MG63 (cell line): ENCODE measurements at places on chromosomes 16 and 17. TPM values are rescaled to one million over a fixed set of nuclear protein-coding genes. Genes with fewer than 3 reads are reported as not detected.

The ACSM3 gene
- 0.23 TPM in 1 of 2 replicates, not detected in the other for total RNA-seq

The ARHGAP23 gene
- total RNA-seq = 19.4 and 34.6 TPM in 2 replicates

The FSCN2 gene
- total RNA-seq = 0.12 TPM in 1 of 2 replicates, not detected in the other

The THAP11 gene
- 37.2 and 42.9 TPM in 2 replicates for total RNA-seq

The PLLP gene
- not detected in 2 replicates for total RNA-seq

The KRT25 gene
- not detected in 2 replicates for total RNA-seq

The MYL4 gene
- total RNA-seq = not detected in 2 replicates

GRCh38 chr17:35447499-35447898 lies 1.1 kb downstream of the SLFN13 start:
- DNase-seq = no peak

DNA sequence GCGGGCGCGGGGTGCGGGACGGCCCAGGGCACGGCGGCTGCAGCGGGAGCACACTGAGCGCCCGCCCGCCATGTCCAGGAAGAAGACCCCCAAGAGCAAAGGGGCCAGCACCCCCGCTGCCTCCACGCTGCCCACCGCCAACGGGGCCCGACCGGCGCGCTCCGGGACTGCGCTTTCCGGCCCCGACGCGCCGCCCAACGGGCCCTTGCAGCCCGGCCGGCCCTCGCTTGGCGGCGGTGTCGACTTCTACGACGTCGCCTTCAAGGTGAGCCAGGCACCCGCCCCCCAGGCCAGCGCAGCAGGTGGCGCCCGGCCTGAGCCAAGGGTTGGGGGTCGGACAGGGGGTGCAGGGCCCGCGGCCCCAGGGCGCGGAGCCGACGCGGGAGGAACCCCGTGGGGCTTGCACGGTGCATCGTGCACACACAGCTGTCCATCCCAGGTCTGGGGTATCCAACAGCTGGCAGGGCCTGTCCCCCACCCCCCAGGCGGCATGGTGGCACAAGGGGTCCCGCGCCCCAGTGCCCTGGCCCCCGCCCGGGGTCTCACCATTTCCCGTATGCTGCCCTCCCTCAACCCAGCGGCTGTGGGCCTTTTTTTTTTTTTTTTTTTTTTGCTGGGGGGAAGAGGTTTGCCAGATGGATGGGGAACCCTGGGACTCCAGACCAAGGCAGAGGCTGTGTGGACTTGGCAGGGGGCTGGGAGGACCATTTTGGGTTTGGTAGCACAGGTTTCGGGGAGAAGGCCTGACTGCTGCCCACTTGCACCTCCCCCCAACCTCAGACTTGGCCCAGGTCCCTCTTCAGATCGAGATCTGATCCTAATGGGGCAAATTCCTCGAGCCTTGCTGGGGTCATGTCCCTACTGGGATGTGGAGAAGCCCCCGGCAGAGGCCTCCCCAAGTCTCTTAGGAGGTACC lies 547 bp downstream of the RAB26 start:
- DNase-seq = peak; percentile 37

GRCh38 chr16:73747328-73747727 lies 549.3 kb upstream of the PSMD7 start:
- no peak for DNase-seq

DNA sequence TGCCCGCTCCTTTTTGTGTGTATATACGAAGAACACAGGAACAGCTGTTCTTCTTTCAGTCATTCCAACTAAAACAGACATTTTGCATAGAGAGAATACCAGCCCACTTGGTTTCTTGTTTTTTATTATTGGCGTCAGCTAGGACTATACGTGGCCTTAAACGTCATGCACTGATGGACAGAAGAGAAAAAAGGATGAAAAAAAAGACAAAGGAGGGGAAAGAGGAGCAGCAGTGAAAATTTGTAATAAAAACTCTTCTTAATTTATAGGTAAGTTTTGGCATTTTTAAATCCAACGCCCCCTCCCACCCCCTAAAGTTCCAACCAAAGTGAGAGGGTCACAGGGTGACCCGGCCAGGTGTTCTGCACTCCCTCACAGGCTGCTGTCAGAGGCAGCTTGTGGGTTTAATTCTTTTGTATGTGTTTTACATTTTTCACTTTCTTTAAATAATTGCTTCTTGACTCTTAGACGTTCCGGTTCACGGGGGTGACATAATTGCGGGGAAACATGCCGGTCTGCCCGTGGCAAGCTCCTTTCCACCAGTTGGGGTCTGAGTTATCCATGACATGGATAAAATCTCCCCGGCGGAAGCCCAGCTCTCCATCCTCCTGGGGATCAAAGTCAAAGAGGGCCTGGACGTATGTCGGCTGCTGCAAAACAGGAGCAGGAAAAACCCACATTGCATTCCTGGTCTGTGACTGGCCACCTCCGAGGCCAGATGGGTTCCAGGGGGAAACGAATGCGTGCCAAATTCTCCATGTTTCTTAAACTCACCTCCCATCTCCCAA lies 30.9 kb upstream of the SLC25A19 start:
- no peak for DNase-seq

DNA sequence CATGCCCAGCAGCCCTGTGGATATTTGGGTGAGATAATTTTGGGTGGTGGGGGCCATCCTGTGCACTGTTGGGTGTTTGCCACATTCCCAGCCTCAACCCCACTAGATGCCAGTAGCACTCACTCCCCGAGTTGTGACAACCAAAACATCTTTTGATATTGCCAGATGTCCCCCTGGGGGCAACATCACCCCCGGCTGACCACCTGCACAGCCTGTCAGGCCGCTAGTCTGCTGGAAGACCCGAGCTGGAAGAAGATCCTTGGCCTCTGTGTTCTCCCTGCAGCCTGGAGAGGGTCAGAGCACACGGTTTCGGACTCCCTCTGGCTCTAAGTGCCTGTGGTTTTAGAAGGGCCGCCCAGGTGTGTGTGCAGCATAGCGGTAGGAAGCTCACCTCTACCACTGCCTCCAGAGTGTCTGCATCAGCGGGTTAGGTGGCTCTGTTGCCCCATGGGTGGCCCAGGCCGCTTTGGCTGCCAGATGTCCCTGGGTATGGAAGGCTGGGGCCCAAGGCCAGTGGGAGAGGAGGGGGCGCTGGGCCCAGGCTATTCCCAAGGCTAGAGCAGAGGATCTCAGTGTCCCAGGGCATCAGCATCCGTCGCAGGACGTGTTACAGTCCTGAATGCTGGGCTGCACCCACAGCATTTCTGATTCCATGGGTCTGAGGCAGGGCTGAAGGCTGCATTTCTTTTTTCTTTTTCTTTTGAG lies 195.8 kb upstream of the GSE1 start:
- no peak for DNase-seq

DNA sequence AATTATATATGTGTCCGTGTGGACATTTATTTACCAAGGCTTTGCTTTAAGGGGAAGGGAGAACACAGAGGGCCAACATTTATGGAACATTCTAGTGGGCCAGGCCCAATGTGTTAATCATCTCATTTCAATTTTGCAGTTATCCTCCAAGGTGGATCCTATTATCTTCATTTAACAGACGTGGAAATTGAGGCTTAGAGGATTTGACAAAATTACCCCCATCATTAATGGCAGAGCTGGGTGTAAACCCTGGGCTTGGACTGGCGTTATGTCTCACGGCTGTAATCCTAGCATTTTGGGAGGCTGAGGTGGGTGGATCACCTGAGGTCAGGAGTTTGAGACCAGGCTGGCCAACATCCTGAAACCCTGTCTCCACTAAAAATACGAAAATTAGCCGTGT lies 26.4 kb downstream of the PITPNC1 start:
- no peak for DNase-seq

DNA sequence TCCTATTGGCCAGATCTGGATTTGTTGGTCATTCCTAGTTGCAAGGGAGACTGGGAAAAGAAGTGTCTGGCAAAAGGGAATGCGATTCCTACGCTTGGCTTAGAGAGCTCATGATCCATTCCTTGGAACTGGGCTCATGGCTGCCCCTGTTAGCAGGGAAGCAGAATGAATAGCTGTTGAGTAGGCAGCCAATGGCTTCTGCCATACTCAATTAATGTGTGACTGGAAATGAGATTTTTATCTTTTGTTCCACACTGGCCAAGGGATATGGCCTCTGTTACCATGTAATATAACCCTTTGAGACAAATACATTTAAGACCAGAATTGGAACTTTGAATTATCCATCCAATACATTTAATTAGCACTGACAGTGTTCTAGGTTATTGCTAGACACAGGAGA lies 31.0 kb downstream of the FTO start:
- no peak for DNase-seq

DNA sequence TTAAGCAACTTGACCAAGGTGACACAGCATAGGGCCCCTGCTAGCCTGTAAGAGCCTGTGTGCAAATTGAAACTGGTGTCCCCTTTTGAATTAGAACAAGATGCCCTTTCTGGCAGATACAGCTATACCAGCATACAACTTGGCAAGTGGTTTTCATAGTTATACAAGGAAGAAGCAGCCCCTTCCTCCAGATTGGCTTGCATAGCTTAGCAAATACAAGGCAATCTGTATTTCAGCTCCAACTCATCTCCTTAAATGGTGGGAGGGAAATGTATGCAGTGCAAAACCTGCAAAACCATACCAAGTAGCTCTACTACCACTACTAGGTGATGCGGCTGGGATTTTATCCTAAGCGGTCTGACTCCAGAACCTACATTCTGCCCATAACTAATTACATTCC lies 427.1 kb downstream of the HAPSTR1 start:
- DNase-seq = no peak

GRCh38 chr17:2943981-2944380 lies 119.4 kb downstream of the OR1D5 start:
- DNase-seq = no peak

DNA sequence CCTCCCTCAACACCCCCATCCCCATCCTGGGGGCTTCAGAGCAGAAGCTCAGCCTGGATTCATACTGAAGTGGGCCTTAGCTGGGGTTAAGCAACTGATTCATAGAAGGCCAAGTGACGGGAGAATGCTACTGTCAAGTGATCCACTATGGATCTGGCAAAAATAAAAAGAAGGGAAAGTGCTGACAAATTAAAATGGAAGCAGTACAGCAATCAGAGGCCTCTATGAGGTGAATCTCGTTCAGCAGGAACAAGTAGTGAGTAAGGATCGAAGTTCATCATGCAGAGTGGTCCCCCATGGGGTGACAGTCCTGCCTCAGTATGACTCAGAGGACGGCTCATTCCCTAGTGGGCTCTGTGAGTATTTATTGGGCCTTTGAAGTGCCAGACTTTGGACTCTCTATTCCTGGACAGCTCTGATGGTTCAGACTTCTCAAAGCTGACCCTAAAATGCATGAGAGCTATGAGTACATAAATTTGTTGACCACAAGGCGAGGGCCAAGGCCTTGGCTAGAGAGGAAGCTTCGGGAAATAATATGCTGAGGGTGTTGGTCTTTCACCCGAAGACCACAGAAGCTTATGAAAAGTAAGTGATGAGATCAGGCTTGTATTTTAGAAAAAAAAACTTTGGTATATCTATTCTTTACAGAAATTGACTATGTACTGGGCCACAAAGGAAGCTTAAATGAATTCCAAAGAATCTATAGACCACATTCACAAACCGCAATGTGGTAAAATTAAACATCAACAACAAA lies 5.3 kb upstream of the NSMCE1 start:
- peak; percentile 65 for DNase-seq

- DNase-seq = peak; percentile 9
These were observed 26.0 kb downstream of the SNX29 start for GRCh38 chr16:12002447-12003006.

DNA sequence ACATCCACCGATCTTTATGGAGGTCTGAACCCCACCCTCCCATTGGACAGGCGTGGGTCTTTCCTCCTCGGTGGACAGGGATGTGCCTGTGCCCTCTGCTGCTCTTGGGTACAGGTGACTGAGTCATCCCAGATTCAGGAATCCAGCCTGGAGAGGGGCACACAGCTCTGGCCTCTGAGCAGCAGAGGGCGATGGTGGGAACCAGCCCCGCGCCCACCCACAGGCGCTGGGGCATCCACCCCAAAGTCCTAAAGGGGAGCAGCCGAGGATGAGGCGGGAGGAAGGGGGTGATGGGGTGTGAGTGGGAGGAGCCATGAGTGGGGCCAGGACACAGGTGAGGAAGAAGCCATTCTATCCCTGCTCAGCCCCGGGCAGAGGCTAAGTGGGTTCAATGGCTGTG lies 35.0 kb downstream of the ENGASE start:
- no peak for DNase-seq

DNA sequence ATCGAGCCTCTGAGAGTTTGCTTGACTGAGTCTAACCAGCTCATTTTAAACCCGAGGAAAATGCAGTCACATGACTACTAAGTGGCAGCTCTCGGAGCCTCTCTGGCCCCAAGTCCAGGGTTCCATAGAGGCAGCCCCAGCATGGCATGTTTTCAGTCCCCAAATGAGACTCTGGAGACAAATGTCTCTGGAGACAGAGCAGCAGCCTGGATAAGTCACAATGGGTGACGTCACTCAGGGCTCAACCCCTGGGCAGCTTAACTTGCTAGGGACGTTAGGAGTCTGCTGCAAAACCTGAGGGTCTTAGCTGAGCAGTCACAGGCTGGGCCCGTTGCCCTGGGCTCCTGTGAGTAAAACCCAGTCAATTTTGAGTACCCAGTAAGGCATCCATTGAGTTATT lies 6.9 kb upstream of the STH start:
- DNase-seq = no peak

- DNase-seq = no peak
These were observed 2.7 kb upstream of the ATAD5 start for GRCh38 chr17:30829022-30829421.

DNA sequence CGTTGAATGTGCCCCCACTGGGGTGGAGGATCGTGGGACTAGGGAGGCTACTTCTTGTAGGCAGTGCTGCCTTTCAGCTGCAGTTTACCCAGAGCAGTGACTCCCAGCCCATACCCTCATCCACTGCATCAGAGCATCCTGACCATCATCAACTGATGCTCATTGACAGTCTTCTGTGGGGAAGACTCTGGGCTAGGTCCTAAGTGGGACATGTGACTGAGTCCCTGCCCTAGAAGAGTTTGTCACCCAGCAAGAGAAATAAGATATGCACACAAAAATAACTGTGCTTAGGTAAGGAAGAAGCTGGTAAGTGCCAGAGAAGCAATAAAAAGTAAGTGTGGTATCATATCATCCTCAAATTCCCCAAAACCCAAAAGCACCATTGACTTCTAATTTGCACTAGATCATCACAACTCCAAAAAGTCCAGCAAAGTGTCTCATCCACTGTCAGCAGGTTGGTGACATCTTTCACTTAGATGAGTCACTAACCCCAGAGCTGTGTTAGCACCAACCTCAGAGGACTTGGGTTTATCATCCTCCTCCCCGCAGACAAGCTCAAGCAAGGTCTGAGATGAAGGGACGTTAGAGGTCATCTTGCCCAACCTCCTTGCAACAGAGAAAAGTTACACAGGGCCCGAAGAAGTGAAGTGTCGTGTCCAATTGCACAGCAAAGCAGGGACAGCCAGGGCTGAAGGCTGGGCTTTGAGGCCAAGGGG lies 99.0 kb downstream of the CCDC182 start:
- no peak for DNase-seq
